ENCODE measurements at places on chromosomes 2 and 18.

DNA sequence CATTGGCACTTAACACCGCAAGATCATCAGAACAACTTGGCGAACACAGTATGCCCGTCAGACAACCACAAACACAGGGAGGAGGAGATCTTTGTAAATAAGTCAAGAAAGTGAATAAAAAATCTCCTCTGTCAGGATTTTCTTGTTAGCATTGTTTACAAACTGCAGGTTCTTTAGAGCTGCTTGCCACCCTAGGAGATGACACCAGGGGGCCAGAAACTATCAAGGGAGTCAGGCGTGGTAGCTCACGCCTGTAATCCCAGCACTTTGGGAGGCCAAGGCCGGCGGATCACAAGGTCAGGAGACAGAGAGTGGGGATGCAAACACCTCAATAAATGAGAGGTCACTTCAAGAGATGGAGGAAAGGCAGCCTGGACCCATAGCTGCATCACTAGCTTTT, 428.1 kb downstream of the SETBP1 start:
- DNase-seq = no peak

GRCh38 chr2:179622112-179622511, 239.3 kb downstream of the ZNF385B start:
- DNase-seq = no peak

GRCh38 chr2:218823196-218823855, 8.3 kb downstream of the PRKAG3 start:
- no peak for DNase-seq

DNA sequence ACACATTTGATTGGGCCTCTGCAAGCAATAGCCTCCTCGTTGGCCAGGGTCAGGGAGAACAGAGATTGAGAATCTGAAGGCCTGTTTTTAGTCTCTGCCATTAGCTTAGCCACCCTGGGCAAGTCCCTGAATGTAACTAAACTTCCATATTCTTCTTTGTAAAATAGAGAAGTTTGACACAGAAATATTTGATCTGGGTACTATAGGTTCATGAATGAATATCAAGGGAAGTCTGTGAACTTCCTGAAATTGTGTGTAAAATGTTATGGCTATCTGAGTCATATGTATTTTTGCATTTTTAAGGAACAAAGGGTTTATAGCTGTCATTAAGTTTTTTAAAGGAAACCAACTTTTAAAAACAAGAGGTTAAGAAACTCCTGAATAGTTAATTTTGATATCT, 23.2 kb downstream of the RND3 start:
- DNase-seq = no peak

DNA sequence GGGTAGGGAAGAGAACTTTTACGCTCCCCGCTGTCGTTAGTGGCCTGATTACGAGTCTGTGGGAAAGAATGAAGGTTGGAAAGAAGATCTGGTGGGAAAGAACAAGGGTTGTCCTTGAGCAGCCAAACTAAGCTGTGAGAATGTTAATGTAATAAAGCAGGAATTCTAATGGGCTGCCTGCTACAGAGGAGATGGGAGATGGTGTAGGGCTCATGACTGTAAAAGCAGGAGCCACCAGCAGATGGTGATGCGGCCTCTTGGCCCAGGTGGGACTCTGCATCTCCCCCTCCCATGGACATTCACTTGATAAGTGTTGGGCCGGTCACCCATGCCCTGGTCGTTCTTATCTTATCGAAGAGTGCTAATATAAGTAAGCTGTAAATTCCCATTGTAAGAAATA, 150.0 kb downstream of the NEDD4L start:
- DNase-seq = peak; percentile 69

GRCh38 chr2:11615209-11615608, 54.8 kb downstream of the NTSR2 start:
- no peak for DNase-seq

DNA sequence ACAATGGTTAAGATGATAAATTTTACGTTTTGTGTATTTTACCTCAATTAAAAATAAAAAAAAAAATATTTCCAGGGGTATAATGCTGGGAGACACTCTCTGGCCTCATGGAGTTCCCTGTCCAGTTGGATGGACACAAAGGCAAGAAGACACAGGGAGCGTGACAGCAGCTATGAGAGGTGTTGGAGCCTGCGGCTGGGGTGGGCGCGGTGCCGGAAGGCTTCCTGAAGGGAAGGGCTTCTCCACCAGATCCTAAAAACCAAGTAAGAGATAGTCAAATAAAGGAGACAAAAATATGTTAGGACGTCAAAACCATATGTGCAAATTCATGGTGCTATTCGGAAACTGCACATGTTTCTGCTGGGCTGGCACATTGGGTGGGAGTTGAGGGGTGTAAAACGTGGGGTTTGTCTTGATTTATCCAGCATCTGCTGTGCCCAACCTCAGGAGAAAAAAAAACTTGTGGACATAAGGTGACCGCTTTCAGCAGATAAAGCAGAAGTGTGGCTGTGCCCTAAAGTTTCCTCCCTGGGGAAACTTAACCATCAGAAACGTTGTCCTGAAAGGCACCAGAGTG, 467.6 kb downstream of the RNF144A start:
- DNase-seq = no peak

GRCh38 chr2:67309281-67309680, 87.9 kb upstream of the ETAA1 start:
- DNase-seq = peak; percentile 9

GRCh38 chr2:120736202-120736623, 545 bp downstream of the GLI2 start:
- no peak for DNase-seq
